ENCODE measurements at places on chromosomes 7 and 10.
A peak's percentile ranks its signal among the peaks of the same experiment; 100 is the strongest.

- no peak for DNase-seq
Measured at GRCh38 chr7:65444899-65445823, 71.5 kb downstream of the ZNF92 start.

GRCh38 chr10:51806079-51806835, 106.9 kb upstream of the CSTF2T start:
- DNase-seq, result no peak

GRCh38 chr7:28747404-28747803, 210.7 kb downstream of the TRIL start:
- DNase-seq, result no peak

- DNase-seq, result no peak
Measured at GRCh38 chr10:38093816-38094157, 350 bp upstream of the ZNF37A start.

DNA sequence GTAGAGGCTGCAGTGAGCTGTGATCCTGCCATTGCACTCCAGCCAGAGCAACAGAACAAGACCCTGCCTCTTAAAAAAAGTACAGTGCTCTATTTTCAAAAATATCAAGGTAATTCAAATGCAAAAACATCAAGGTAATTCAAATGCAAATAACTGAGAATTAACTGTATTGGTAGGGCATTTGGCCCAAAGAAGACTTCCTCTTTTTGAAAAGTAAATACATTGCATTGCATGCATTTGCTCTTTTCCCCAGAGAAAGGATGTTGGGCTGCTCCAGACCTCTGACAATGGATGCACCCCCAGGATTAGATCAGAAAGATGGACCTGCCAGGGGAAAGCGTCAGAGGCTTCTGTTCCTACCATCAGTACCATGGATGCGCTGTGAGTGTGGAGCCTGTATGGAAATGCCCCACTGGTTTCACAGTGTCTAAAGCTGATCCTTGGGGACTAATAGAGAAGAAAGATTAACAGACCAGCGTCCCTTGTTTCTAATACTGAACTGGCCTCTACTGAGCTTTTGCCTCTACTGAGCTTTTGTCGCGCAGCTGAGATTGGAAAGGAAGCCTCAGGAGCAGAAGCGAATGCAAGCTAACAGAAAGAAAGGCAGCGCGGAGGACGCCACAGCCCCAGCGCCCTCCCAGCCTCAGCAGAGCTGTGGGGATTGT, 93.5 kb upstream of the LYZL2 start:
- DNase-seq, result no peak

GRCh38 chr7:17887286-17887685, 53.0 kb downstream of the SNX13 start:
- no peak for DNase-seq

GRCh38 chr7:117119192-117119924, 166.1 kb downstream of the ST7 start:
- peak; percentile 48 for DNase-seq

GRCh38 chr10:98267894-98268693, at the start of gene LOXL4:
LOXL4 (minus strand) TSS chr10:98268194; CDS start chr10:98263019, 5,175 bp downstream.
- DNase-seq, result no peak

- DNase-seq, result no peak
Measured at GRCh38 chr10:104557966-104558365, 83.1 kb upstream of the SORCS3 start.

DNA sequence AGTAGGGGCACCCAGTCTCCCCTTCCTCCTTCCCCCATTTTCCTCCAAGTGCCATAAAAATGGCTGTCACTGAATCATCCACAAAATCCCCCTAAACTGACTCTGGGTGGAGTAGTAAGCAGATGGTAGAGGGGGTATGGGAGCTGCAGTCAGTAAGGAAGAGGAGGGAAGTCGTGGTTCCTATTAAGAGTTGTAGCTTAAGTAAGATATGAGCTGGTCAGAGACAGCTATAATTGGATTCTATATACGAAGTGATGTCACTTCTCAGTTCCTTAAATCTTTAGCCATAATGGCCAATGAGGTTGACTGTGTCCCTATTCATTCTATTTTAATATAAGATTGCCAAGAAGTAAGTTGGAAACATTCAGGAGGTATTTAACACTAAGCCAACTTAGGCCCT, 131.7 kb downstream of the SLC16A9 start:
- no peak for DNase-seq

- no peak for DNase-seq
Measured at GRCh38 chr7:109844362-109844761, 1246.6 kb upstream of the LRRN3 start.

GRCh38 chr10:24721229-24722106, 2.2 kb downstream of the ARHGAP21 start:
- no peak for DNase-seq

DNA sequence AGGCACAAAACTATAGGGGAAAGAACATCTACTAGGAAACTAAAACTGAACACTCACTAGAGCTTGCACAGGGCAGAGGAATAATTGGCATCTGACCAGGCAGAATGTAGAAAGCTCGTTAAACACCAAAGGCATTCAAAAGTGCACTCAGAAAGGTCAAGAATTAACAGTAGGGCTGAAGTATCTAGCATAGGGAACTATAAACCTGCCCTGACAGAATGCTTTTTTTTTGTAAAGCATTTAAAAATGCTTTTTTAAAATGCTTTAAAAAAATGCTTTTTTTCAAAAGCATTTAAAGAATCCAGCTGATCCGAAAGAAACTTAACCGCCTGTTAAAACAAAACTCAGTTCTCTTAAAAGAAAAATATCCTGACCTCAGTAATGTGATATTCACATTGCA, 74.6 kb upstream of the EGFR start:
- DNase-seq, result no peak

- DNase-seq, result no peak
Measured at GRCh38 chr10:44978570-44979280, at the start of gene DEPP1. DEPP1 (minus strand) TSS chr10:44978809; CDS start chr10:44978030, 779 bp downstream.

DNA sequence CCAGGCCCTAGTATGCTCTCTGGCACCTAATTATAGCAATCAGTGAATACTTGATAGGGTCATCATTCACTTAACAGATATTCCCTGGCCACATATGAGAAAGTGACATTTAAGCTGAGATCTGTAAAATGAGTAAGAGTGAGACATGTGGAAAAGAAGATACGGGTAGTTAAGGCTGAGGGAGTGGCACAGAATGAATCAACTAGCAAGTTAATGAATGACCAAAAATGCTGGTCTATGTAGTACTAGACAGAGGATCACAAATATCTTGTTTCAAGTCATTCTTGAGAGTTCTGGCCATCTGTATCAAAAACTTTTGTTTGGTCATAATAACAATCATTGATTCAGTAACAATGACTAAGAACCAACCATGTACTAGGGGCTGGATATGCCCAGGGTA, 954.9 kb downstream of the CNTNAP2 start:
- no peak for DNase-seq

DNA sequence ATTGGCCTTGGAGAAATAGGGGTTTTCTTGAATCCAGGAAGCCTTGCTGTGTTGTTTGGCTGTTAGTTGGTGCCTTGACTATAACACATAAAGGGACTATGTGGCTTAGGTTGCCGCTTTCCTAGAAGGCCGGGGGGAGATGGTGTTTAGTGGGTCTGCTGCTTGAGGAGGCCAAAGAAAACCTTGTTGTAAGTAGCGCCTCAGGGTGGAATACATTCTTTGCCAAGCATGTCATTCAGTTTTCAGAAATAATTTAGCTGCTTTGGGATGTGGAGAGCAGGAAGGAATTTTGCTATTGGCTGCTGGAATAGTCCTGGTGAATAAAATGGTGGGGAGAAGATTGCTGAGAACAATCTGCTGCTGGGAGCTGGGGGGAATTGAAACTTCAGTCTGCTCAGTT, 132.9 kb upstream of the WNT16 start:
- DNase-seq, result no peak

GRCh38 chr7:141701489-141702046, 398 bp downstream of the DENND11 start:
- DNase-seq, result peak; percentile 46

GRCh38 chr7:103988468-103989199, 824 bp downstream of the RELN start:
- no peak for DNase-seq

GRCh38 chr10:69209787-69210484, 10.2 kb upstream of the HKDC1 start:
- no peak for DNase-seq

DNA sequence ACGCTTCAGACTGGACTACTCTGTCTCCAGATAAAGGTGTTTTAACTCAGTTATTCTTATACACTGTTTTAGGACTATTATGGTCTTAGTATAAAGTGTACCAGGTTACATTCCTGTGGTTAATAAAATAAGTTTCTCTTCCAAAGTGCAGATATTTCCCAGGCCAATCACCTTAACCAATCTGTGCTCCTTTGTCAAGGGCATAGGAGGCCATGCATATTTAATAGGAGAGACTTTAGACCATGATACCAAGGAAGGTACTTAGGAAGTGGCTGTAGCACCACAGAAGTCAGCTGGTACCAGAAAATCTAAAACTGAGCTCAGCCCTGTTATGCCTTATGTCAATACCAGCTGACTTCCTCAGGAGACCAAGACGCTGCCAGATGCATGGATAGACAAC, 226.5 kb upstream of the TMEM72 start:
- no peak for DNase-seq

DNA sequence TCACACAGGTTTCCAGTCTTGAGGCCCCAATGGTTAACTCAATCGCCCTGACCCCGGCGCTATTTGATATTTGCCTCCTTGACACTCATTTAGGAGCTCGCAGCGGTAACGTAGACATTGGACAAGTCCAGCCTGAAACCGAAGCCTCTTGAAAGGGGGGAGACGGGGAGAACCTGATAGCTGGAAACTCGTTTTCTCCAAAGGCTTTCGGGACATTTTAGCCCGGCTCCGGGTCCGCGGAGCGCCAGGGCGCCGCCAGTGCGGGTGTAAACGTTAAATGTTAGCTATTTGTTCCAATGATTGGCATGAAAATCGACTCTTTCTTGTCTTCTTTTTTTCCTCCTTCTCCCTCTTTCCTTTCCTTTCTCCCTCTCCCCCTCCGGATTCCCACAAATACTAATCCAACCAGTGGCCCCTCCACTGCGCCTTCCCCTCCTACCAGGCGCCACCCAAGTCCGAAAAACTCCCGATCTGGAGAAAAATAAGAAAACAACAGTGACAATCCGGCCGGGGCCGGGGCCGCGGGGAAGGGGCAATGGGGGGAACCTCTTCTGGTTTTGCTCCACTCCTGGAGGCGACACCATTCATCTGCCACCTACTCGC, 17.2 kb upstream of the GATA3 start:
- no peak for DNase-seq

- DNase-seq, result no peak
Measured at GRCh38 chr10:89591796-89592271, 53.2 kb downstream of the PANK1 start.

GRCh38 chr10:32953277-32953927, 4.6 kb downstream of the ITGB1 start:
- DNase-seq, result no peak

GRCh38 chr7:133572843-133573242, 320.0 kb downstream of the EXOC4 start:
- DNase-seq, result no peak

DNA sequence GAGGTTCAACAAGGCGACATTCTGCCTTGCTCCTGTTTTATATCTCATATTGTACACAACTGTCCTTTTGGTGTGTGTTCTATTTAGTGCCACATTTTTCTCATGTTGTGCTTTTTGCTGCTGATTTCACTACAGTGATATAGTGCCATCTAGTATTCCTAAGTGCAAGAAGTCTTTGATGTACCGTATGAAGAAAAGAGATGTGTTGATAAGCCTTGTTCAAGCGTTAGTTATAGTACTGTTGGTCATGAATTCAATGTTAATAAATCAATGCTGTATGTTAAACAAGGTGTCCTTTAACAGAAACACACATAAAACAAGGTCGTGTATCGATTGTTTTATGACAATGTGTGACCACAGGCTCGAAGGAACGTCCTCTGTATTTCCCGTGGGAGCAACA, 939.4 kb downstream of the GATA3 start:
- no peak for DNase-seq

DNA sequence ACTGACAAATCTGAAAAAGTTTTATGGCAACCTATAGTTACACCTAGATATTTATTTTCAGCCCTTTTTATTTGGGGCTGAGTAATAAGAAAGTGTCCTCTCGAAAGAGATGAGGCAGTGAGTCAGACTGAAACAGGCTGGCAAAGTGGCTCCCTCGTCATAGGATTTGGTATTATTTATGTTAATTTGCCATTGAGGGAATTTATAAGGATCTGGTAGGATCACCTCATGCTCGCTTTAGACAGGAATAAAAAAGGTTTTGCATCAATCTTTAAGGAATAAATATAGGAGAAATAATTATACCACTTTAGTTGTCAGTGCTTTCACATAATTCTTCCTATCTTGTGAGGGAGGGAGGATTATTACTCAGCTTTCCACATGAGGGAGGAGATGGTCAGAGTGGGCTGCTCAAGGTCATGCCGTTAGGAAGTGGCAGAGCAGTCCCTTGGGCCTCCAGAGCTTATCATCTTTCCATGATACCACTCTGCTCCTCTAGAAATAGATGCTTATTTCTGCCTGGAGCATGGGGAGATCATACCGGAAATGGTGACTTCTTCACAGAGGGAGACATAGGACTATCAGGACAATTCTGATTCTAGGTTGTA, 356.8 kb downstream of the GPR158 start:
- no peak for DNase-seq

- DNase-seq, result no peak
Measured at GRCh38 chr7:20458521-20458920, 127.8 kb downstream of the ITGB8 start.

DNA sequence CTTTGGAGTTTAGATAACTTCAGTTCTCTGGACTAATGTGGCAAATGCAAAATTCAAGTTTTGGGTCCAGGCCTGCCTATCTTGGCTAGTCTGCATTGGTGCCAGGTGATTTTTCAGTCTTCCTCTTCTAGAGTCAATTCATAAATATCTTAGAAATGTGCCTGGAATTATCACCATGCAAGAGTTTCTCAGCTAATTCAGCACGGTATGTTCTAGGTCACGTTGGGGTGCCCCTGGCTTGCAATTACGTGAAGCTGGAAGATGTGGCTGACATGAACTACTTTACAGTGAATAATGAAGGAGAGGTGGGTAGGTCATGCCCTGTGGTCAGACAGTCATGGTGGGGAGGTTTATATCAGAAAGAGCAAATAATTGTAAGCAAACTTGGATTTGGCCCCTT, 25.0 kb downstream of the ZDHHC6 start:
- DNase-seq, result no peak

- no peak for DNase-seq
Measured at GRCh38 chr10:130357226-130357625, 221.0 kb downstream of the GLRX3 start.

- DNase-seq, result no peak
Measured at GRCh38 chr7:33590916-33591315, 314.4 kb upstream of the BMPER start.

DNA sequence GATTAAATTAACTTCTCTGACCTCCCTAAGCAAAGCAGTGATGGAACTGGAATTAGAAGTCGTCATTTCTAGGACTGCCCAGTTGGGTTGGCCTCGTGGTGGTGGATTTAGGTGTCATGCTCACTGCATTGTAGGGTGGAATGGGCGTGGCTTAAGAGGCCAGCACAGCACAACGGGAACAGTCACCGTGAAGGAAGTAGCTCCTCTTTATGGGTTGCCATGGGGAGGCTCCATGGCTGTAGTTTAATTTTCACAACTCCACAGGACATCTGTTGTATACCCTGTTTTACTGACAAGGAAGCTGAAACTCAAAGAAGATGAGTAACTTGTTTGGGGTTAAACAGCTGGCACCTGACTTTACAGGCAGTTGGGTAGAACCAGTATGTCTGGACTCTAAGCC, 208.3 kb downstream of the CELF2 start:
- DNase-seq, result peak; percentile 32

GRCh38 chr7:94276795-94277194, 117.9 kb upstream of the COL1A2 start:
- no peak for DNase-seq

GRCh38 chr7:1455241-1455939, 3.9 kb downstream of the MICALL2 start:
- no peak for DNase-seq

- no peak for DNase-seq
Measured at GRCh38 chr7:151426904-151427704, 12.8 kb downstream of the CRYGN start.

Measured in stimulated activated CD8-positive, alpha-beta memory T cell treated with anti-CD3 and anti-CD28 coated beads, Interleukin-15, amount 100 ng/mL, for 4 hours (primary cell).